Left colon (tissue), 2 donors: ENCODE measurements at places on chromosomes 13 and 19.

GRCh38 chr13:65606622-65607021 lies 1623.5 kb downstream of the PCDH9 start:
- DNase-seq: no peak

- DNase-seq: no peak
Observed at GRCh38 chr19:310141-310651, 19.0 kb upstream of the PLPP2 start.

- no peak for DNase-seq
Observed at GRCh38 chr13:46523972-46524752, 28.8 kb upstream of the LRCH1 start.

DNA sequence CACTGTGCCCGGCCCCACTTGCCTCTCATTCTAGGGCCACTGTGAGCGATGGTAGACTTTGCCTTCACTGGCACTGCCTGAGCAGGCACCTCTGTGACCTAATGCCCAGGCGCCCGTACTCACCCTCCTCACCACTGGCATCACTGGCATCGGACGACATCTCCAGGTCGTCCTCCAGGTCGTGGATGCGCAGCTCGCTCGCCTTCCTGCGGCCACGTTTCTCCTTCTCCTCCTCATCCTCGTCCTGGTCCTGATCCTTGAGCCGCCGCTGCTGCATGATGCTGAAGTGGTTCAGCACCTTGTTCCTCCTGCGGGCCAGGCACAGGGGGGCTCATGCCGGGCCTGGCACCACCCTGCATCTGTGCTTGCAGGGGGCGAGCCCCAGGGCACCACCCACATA lies 7.5 kb upstream of the PSPN start:
- no peak for DNase-seq

GRCh38 chr19:5707576-5708575 lies 12.1 kb downstream of the LONP1 start:
- DNase-seq: no peak

GRCh38 chr19:55446060-55446459 lies 3.0 kb upstream of the SHISA7 start:
- no peak for DNase-seq

- peak; percentile 31 for DNase-seq
Observed at GRCh38 chr19:53102756-53103233, 427 bp downstream of the ZNF160 start.

- DNase-seq: peak; percentile 28
Observed at GRCh38 chr13:57629821-57630235, 1.7 kb upstream of the PCDH17 start.

GRCh38 chr13:52850072-52850395 lies 1.6 kb upstream of the PCDH8 start:
- no peak for DNase-seq

- DNase-seq: no peak
Observed at GRCh38 chr13:94123557-94123956, 355.9 kb downstream of the DCT start.

- peak; percentile 7 for DNase-seq
Observed at GRCh38 chr13:42967660-42968059, 24.4 kb downstream of the EPSTI1 start.

- DNase-seq: no peak
Observed at GRCh38 chr13:53182724-53183123, 154.1 kb downstream of the OLFM4 start.

DNA sequence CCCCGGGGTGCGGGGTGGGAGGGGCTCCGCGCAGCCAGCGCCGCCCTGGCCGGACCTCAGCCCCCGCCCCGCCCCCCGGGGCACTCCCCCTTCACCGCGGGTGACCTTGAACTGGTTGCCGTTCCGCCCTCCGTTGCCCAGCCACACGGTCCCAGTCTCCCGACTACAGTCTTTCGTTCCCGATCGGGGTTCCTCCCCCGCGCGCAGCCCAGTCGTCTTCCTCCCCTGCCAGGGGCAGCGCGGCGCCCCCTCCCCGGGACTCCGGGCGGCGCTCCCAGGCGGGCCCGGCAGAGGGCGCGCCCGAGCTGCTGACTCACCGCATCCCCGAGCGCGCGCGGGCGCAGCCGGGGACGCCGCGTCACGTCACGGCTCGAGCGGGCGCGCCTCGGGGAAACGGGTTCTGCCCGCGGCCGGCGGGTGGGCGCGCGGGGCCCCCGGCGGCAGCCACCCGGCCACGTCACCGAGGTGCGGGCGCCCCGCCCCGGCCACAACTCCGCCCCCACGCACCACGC lies 459 bp downstream of the MIDN start:
- peak; percentile 85 for DNase-seq

DNA sequence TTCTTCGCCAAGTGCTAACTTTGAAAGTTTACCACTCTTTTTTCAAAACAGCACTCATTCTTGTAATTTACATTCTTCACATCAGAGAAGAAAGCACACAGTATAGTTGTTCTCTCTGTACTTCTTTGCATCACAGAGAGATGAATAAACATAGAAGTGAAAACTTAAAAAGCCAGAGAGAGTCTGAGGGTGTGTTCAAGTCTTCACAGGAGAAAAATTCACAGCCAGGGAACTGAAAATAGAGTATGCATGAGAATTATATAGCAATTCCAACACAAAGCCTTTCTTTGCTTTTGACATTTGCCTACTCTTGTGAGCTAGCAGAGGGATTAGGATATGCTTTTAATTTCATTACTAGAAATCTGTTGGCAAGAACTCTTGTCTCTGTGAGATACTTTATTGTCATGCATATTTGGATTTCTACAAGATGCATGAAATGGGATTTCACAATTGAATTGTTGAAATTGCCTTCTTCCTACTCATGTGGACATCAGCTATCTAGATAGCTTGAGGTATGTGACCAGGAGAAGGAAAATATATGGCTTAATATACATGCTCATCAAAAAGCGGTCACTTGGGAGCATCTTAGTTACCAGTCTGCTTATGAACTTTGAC lies 166.1 kb downstream of the SLC7A1 start:
- no peak for DNase-seq

GRCh38 chr13:35712907-35713761 lies 236.6 kb upstream of the MAB21L1 start:
- no peak for DNase-seq

- DNase-seq: no peak
Observed at GRCh38 chr19:8880868-8881488, 48.8 kb downstream of the MBD3L1 start.
